Smooth muscle cell of trachea (primary cell): ENCODE measurements at places on chromosomes 11 and 22. TPM values are rescaled to one million over a fixed set of nuclear protein-coding genes. Genes with fewer than 3 reads are reported as not detected.

SPDYC gene
- not detected in 2 replicates for total RNA-seq

BARX2 gene
- total RNA-seq, result not detected in 2 replicates

PDGFB gene
- total RNA-seq, result 0.29 TPM in 1 of 2 replicates, not detected in the other

FBXO3 gene
- 44.7 and 64.4 TPM in 2 replicates for total RNA-seq

LINC01488 gene
- total RNA-seq, result not detected in 2 replicates

SCT gene
- total RNA-seq, result not detected in 2 replicates

API5 gene
- 80.6 and 105 TPM in 2 replicates for total RNA-seq

OR51E1 gene
- not detected in 2 replicates for total RNA-seq

ROBO4 gene
- total RNA-seq, result 1.3 and 2.0 TPM in 2 replicates

RELT gene
- total RNA-seq, result 1.2 and 2.3 TPM in 2 replicates
